ENCODE measurements at places on chromosomes 5 and 9.

GRCh38 chr5:167816864-167817263, 474.6 kb upstream of the WWC1 start:
- DNase-seq = no peak

DNA sequence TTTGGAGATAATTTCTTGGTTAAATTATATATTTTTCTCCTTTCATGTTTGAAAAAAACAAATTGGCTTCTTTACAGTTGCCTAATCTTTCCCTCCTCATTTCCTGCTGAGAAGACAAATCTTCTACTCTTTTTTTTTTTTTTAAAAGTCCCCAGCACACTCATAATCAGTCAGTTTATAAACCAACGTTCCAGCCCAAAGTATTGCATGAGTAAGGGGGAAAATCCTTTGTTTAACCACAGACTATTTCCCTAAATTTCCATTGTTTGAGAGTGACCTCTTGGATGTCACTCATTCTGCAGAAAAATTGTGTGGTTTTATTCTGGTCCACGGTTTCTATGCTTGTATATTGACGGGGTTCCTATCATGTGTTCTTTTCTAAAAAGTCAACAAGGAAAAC, 55.1 kb upstream of the TLR4 start:
- peak; percentile 12 for DNase-seq

DNA sequence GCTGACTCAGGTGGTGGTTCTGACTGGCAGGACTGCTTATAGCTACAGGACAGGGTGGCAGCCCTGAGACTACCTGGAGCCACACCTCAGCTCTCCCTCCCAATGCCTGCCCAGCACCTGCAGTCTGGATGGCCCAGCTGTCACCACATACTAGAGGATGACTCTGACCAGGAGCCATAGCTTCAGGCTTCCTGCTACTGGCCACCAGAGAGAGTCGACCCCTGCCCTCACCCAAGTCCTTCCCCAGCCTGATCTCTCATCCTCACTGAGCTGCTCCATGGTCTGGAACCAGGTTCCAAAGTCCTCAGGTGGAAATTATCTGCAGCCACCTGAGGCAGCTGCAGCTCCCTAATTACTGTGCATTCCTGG, 25.6 kb upstream of the TDRD7 start:
- no peak for DNase-seq

- no peak for DNase-seq
These were observed 10.5 kb downstream of the SHISAL2B start for GRCh38 chr5:64700765-64701164.

GRCh38 chr9:132590318-132591182, 8.1 kb downstream of the BARHL1 start:
- no peak for DNase-seq

DNA sequence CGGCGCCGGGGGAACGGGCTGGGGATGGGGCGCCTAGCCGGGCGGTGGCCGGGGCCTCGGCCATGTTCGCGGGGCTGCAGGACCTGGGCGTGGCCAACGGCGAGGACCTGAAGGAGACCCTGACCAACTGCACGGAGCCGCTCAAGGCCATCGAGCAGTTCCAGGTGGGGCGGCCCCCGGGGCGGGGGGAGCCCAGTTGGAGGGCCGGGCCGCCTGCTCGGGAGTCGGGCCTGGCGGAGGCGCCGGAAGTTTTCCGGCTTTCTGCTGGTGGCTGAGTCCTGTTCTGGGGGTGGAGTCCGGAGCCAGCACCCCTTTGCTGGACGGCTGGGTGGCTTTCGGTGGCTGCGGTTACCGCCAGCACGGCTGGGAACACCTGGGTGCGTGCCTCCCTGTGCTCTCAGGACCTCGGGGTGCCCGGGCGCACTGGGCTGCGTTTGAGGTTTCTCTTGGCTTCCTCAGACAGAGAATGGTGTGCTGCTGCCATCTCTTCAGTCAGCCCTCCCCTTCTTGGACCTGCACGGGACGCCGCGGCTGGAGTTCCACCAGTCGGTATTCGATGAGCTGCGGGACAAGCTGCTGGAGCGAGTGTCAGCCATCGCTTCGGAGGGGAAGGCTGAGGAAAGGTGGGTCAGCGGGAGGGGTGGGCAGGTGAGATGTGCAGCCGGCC, 454 bp downstream of the NELFB start:
- no peak for DNase-seq

All from choroid plexus epithelial cell (primary cell).